ENCODE measurements at places on chromosomes 13 and 19.

- DNase-seq, result no peak
Measured at GRCh38 chr13:50450279-50450678, 393.2 kb downstream of the DLEU7 start.

- DNase-seq, result no peak
Measured at GRCh38 chr13:34931572-34931971, 10.5 kb upstream of the NBEA start.

GRCh38 chr13:76014406-76015318 is 378.5 kb downstream of the LMO7 start:
- no peak for DNase-seq

DNA sequence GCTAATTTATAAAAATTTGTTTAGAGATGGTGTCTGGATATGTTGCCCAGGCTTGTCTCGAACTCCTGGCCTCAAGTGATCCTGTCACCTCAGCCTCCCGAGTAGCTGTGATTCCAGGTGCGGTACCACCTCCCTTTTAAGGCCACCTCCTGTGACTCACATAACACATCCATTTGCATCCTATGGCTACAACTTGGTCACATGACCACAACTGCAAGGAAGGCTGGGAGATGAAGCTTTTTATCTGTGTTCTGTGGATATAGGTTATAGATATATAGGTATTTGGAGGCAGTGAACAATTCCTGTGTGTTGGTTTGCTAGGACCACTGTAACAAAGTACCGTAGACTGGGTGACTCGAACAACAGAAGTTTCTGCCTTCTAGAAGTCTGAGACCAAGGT is 6.0 kb downstream of the SPACA6 start:
- no peak for DNase-seq

DNA sequence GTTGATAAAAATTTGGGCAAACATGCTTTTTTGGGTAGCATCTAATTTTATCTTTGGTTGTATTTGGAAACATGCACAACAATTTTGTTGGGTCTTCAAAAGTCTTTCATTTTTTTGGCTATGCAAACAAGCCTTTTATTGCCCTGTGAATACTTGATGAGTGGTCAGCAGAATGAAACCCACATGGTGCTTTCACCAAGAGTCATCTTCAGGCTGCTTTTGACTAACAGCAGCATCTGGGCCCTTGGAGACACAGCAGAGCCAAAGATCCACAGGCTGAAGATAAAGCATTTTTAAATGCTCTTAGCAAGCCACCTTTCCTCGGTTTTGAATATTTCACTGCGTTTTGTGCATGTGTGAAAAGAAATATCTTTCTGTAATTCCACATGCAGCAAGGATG is 154.9 kb downstream of the FGF9 start:
- no peak for DNase-seq

DNA sequence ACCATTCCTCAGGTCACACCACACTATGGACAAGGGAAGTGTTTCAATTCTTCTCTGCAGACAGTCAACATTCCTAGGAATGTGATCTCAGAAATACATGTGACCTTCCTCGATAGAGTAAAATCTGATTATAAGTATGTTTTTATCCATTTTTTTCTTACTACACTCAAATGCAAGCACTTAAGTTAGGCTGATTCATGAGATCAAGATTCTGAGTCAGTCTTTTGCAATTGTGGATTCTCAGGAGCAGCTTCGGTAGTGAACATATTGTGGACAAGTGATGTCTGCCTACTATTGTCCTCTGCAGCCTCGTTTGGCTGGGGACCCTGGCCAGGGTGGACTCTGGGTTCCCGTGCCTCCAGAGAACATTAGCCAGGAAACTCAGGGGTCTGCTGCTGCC is 3.2 kb downstream of the SERPINE3 start:
- DNase-seq, result no peak

GRCh38 chr13:113560645-113561416 is 23.7 kb upstream of the TFDP1 start:
- DNase-seq, result no peak

DNA sequence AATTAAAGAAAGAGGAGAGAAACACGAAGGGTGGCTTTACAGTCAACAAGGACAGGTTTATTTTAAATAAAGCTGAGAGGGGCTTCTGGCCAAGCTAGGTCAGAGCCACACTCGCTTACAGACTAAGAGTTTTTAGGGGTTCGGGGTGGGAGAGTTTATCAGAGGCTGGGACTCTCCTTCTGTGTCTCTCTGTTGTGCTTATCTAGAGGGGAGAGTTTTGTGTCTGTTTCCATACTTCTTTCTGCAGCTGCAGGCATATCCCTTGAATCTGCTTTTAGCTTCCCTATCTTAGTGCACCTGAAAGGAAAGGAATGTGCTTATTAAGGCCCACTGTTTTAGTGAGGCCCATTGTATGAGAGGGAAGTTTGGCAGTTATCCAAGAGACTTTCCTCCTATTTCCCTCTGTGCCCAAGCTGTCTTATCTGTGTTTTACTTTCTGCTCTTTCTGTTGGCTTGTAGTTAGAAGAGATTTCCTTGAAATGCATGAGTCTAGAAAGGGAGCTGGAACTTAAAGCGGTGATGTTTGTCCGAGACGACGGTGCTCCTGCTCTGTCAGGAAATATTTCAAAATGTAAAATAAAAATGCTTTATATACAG is 275.3 kb downstream of the KCTD12 start:
- DNase-seq, result no peak

DNA sequence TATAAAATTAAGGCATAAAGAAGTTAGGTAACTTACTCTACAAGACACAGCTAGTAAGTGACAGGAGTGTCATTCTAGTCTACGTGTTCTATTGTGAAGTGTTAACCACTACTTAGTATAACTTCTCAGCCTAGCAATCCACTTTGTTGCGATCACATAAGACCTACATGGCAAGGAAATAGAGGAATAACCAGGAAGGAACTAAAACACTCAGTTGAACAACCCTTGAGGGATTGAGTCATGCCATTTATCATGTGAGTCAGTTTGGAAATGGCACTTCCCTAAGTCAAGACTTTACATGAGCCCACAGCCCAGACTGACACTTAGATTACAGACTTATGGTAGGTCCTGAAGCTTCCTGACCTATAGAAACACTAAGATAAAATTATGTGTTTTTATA is 279.5 kb upstream of the PCDH20 start:
- DNase-seq, result no peak

DNA sequence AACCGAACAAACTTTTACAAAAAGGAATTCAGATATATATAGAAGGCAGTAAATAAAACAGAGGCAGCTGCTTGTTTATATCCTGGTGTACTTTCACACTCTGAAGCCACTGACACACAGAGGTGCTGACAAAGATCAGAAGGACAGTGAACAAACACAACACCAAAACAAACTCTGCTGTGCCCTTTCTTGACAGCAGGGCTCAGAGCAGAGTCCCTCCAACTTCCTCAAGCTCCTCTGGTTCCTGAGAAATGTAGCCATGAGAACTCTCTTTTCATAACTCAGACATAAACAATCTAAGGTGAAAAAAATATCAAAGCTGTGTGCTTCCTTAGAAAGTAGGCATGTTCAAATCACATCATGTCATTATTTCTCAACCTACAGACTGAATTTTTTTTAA is 1052.8 kb upstream of the SPRY2 start:
- DNase-seq, result no peak

- no peak for DNase-seq
Measured at GRCh38 chr13:36086117-36086516, 45.1 kb downstream of the DCLK1 start.

DNA sequence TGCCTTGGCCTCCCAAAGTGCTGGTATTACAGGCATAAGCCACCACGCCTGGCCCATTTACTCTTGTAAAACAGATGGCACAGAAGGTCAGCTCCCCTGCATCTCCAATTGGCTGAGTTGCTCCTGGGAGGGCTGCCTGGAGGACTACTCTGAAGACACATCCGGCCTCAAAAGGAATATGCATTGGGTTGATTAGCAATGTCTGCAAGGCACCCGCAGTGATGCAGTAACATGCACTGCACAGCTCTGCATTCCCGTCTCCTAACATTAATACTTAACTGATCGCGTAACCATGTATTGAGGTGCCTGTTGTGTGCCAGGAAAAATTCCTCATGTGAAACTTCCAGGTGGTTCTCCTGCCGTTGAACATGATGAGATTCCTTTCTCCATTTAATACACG is 5.0 kb downstream of the ELAVL3 start:
- no peak for DNase-seq

GRCh38 chr19:19653597-19654147 is 9.8 kb downstream of the ATP13A1 start:
- no peak for DNase-seq

GRCh38 chr19:10228393-10228792 is 2.7 kb downstream of the S1PR2 start:
- no peak for DNase-seq

- no peak for DNase-seq
Measured at GRCh38 chr13:43444081-43444480, 342.7 kb downstream of the ENOX1 start.

DNA sequence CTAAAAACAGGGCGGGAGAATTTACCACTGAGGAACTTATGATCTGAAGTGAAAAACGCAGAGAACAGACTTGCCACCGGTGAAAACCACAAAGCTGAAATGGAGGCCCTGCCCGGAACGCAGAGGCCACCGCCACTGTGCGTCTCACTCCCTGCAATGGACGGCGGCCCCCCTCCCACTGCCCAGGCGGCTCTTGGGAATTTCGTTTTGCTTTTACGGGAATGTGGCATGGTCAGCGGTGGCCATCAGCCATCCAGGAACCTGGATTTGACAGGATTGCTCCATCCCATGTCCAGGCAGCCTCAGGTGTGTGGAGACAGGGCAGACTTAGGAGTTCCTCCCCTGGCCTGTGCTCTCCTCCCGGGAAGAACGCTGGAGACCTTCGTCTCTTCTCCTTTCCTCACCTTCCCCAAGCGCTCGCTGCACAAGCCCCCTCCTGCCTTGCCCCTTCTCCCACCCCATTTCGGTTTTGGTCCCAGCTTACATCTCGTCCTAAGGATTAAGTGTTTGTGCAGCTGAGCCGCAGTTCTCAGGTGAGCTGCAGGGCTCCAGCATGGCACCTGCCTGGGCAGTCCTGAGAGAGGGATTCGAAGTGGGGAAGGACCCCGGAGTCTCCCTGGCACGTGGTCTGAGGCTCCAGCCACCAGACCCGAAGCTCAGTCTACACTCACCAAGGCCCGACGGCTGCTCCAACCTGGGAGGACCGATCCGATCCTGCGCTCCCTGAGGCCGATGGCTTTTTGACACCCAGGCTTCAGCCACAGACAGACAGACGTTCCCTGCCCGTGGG is 49.9 kb downstream of the MCF2L start:
- DNase-seq, result no peak

DNA sequence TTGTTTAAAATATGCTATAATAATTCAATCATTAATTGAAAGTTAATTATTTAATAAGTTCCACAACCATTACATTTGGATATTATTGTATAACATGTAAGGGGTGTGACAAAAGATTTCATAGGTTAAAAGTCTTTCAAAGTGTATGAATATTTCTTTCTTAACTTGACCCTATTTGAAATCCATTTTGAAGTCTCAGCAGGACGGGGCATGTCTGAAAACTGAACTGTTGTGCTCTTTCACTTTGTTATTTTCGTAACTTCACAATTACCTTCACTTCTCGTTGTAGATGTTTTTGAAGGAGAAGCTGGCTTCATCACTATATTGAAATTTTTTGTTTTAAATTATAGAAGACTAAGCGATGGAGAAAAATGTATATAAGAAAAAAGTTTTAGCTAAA is 1775.7 kb downstream of the PCDH9 start:
- DNase-seq, result no peak

GRCh38 chr13:55554741-55555140 is 1586.0 kb upstream of the PRR20A start:
- DNase-seq, result no peak

GRCh38 chr13:46797501-46798237 is 708 bp upstream of the ESD start:
- DNase-seq, result peak; percentile 8

DNA sequence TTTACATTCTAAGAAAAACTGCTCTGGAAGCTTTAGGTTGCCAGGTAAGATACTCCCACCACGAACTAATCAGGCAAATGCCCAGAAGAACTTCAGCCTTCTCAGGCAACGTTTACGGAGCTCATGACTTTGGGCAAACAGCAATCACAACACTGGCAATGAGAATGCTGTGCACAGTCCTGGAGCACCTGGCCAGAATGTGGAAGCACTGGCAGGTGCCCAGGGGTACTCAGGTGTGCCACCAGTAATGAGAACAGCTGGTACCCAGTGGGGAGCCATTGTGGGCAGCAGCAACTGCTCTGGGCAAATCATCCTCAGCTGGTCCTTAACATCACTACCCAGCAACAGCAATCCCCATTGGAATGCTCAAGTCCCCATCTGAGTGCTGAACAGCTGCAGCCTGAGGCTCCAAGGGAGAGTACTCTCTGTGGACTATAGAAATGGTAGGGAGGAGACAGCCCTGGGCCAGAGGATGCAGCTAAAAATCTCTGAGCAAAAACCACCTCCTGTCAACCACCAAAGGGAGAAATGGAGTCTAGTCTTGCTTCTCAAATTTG is 210.0 kb downstream of the FOXO1 start:
- DNase-seq, result no peak

- no peak for DNase-seq
Measured at GRCh38 chr19:57651654-57651996, 17.1 kb upstream of the ZSCAN4 start.

DNA sequence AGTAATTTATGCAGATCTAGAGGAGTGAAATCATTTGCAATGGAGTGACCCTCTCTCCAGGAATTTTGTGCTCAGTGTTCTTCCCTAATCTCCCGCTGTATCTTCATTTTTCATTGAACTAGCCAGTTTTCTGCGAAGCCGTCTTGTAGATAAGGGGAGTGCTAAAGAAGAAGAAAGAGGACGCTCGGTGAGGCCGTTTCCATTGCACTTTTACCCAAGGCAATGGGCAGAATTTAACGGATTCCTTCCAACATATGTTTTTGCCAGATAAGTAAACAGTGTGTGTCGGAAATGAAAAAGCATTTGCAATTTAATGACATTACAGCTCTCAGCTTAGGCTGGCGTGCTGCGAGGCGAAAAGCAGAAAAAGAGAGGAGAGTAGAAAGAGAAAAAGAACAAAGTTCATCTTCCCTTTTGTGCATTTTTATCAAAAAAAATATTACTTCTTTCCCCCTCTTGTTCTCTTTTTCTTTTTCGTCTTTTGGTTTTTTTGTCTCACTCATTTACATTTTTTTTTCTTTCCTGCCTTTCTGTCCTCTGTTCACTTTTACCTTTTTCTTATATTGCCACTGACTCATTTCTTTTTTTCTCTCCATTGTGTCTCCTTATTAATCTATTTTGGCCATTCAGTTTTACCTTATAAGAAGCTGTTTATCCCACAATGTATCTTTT is 49.9 kb downstream of the SOX21 start:
- no peak for DNase-seq
